Glutamatergic neuron (in vitro differentiated cells): ENCODE measurements at places on chromosomes 6 and 20. TPM values are rescaled to one million over a fixed set of nuclear protein-coding genes. Genes with fewer than 3 reads are reported as not detected.

The OPN5 gene
- not detected for total RNA-seq

The IPCEF1 gene
- 0.61 TPM for total RNA-seq

The KCNB1 gene
- total RNA-seq, result 3.1 TPM

The KCNK16 gene
- not detected for total RNA-seq

The ZGPAT gene
- total RNA-seq, result 41.5 TPM

The CST2 gene
- not detected for total RNA-seq

The RHAG gene
- not detected for total RNA-seq

The LIME1 gene
- total RNA-seq, result 16.6 TPM

The ANGPT4 gene
- total RNA-seq, result 0.22 TPM

The C20orf96 gene
- total RNA-seq, result 61.1 TPM

The ME1 gene
- total RNA-seq, result 3.5 TPM

The ZSCAN31 gene
- total RNA-seq, result 6.9 TPM

The ULBP3 gene
- 7.5 TPM for total RNA-seq

The TRERF1 gene
- total RNA-seq, result 12.8 TPM

The BPI gene
- not detected for total RNA-seq

The PBOV1 gene
- not detected for total RNA-seq

The SPDEF gene
- total RNA-seq, result not detected

The DSP gene
- 8.9 TPM for total RNA-seq

The SLC22A2 gene
- not detected for total RNA-seq

The NEDD9 gene
- total RNA-seq, result 0.71 TPM

The TREM1 gene
- total RNA-seq, result not detected

The CHRNA4 gene
- 165 TPM for total RNA-seq

The GCNT2 gene
- total RNA-seq, result 13.2 TPM

The SLC26A8 gene
- 0.29 TPM for total RNA-seq

The ADAM33 gene
- 0.27 TPM for total RNA-seq

The MDFI gene
- 7.9 TPM for total RNA-seq

The CALHM5 gene
- total RNA-seq, result 0.10 TPM

The ZNF334 gene
- 32.9 TPM for total RNA-seq

The MRAP2 gene
- total RNA-seq, result 5.1 TPM

The NUP43 gene
- 27.6 TPM for total RNA-seq

The GRM1 gene
- 0.17 TPM for total RNA-seq

The CCM2L gene
- 6.3 TPM for total RNA-seq

The DZANK1 gene
- total RNA-seq, result 6.4 TPM

The EMILIN3 gene
- not detected for total RNA-seq

The RSPO4 gene
- 0.86 TPM for total RNA-seq

The CST8 gene
- not detected for total RNA-seq
